Caco-2 (cell line): ENCODE measurements at places on chromosomes 2 and 18.

- DNase-seq = no peak
These were observed at the start of gene RBM44 for GRCh38 chr2:237798236-237799059. TSS of gene RBM44 (plus strand) at chr2:237798779. CDS start at chr2:237813610, 14,831 bp downstream.

DNA sequence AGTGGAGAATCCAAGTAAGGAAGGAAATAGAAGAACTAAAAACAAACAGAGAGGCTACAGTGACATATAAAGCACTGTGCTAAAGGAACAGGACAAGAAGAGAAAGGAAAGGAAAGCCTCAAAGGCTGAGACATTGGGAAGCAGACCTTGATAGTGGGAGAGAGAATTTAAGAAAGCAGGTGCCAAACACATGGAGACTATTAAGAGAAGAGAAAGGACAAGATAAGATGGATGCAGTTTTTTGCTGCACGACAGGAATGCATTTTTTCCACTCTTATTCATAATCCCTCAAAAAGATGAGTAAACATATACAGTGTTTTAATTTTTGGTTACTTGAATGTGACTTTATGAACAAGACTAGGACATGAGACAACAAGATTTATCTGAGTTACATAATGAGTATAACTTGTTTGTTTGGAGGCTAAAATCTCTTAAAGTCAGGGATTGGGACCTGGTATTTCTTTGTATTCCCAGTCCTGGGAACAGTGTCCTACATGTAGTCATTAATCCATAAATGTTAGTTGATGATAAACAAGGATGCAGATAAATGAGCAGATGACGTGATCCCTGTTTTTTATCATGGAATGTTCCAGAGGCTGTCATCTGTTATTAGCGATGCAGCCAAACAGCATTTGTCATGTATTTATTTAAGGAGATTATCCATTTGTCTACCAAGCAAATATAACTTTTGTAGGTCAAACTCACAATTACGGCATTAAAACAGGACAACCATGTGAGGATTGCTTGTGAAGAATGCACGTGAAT is 141.7 kb downstream of the DNER start:
- no peak for DNase-seq

DNA sequence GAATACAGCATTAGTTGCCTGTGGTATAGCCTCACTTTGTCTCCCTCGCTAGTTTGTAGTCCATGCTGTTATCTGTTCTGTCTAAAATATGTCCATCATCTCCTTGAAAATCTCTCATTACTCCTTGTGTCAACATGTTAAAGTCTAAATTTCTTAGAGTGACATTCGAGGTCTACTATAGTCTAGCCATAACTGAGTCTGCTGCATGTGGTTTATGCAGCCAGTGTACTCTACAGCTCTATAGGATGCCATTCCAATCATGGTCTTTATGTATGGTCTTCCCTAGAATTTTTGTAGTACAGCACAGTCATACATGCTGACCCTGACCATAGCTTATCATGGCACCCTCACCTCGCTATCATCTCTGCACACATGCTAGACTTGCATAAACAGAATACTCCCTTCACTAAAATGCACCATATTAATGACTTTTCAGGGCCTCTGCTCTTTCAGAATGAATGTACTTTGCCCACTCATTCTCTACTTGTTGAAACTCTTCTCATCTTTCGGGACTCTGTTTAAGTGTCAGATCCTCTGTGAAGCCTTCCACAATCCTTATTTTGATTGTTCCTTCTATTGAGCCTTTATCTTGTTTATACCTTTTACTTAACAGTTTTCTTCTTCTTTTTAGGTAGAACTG is 12.8 kb downstream of the TANK start:
- no peak for DNase-seq

GRCh38 chr2:12269041-12269972 is 447.4 kb upstream of the TRIB2 start:
- no peak for DNase-seq

DNA sequence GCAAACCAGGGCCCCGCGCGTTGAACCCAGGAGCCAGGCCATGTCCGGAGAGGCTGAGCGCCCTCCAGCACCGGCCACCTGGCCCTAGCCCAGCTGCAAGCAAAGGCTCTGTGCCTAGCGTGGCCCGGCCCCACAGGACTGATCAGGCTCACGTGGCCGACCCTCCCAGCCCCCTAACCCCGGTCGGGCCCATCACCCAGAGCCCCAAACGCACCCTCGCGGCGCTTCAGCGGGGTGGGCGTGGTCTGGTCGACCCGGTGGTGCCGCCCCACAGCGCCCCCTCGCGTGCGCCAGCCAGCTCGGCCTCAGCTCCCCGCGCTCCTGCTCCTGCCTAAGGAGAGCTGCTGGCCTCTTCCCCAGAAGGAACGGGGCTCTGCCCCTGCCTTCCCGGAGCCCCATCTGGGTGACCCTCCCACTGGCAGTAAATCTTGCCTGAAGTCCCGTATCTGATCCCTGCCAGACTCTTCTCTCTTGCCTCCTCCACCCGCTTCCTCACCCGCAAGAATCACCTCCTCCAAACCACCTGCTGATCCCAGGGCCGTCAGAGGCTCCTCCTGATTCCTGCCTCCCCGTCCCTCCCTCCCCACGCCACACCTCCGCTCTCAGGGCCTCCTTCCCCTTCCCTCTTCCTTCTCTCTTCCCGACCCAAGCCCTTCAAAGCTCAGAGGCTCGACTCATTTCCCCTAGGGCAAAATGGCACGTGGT is 12.3 kb upstream of the TEX51 start:
- DNase-seq = no peak

DNA sequence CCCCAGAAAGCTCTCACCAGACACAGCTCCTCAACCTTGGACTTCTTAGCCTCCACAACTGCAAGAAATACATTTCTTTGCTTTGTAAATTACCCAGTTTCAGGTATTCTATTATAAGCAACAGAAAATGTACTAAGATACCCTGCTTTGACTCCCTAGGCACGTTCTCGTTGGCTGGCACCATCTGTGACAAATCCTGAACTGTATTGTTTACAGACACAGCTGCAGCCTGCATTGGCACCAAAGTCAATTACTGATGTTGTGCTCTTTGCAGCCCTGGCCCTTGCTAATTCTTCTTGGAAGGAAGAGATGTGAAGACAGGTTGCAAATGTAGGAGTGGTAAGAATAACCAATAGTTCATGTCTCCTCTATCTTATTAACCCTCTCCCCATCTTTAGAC is 72.7 kb upstream of the FAM136A start:
- DNase-seq = no peak

- DNase-seq = peak; percentile 38
These were observed 105.2 kb downstream of the NETO1 start for GRCh38 chr18:72762515-72763122.

- DNase-seq = no peak
These were observed 73.8 kb upstream of the THUMPD2 start for GRCh38 chr2:39852831-39853230.

DNA sequence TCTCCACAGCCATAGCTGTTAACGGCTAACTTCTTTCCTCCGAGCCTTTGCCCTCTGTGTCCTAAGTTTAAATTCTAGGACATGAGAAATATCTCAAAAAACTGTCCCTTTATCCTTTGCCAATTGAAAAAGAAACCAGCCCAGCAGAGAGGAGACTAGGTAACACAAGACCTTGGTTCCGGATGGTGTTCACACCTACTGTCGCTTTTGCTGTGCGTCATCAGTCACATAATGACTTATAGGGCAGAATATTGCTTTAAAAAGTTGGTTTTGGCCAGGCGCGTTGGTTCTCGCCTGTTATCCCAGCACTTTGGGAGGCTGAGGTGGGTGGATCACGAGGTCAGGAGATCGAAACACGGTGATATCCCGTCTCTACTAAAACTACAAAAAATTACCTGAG is 66.2 kb downstream of the SP3 start:
- no peak for DNase-seq

GRCh38 chr2:100786297-100786658 is 33.7 kb upstream of the NPAS2 start:
- no peak for DNase-seq

GRCh38 chr2:227818675-227819397 is 5.2 kb downstream of the CCL20 start:
- no peak for DNase-seq

DNA sequence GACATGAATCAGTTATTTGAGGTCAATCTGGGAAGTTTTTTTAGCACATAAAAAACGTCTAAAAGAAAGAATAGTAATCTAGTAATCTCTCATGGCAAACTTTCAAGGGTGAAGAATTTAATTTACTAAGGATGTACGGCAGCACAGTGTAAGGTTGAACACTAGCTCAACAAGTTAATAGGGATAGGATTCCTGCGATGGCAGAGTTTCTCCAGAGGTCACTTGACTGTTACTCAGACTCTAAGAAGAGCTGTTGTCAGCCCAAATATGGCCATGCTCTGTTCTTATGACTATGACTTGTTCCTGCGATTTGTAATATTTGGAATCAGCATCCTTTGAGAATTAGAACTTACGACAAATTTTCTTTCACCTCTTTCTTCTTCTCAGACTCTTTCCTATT is 553.3 kb upstream of the TNP1 start:
- no peak for DNase-seq

DNA sequence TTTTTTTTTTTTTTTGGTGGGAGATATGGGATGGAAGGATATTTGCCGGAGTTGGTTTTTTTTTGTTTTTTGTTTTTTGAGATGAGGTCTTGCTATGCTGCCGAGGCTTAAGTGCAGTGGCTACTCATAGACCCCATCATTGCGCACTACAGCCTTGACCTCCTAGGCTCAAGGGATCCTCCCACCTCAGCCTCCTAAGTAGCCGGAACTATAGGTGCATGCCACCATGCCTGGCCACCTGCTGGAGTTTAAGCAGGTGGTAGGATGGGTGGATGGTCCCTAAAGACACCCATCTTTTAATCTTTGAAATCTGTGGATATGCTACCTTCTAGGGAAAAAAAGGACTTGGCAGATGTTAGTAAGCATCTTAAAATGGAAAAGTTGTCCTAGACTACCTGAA is 169.8 kb downstream of the TGIF1 start:
- DNase-seq = no peak

DNA sequence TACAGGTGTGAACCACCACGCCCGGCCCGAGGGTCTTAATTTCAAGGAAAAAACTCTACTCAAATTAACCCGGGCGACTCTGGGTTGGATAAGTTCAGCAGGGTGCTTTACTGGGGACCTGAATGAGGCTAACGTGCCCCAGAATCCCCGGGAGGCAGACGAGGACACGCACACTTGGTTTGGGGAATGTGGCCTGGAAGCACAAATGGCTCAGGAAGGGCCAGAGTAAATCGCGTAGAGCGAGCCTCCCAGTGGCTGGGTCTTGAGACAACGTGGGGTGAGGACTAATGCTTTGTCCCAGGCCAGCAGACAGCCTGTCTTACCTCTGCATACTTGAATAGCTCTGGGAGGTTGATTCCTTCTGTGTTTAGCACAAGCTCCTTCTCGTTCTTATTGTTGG is 75.8 kb downstream of the POLR1A start:
- no peak for DNase-seq

- DNase-seq = no peak
These were observed 90.6 kb downstream of the TWIST2 start for GRCh38 chr2:238938401-238939055.

DNA sequence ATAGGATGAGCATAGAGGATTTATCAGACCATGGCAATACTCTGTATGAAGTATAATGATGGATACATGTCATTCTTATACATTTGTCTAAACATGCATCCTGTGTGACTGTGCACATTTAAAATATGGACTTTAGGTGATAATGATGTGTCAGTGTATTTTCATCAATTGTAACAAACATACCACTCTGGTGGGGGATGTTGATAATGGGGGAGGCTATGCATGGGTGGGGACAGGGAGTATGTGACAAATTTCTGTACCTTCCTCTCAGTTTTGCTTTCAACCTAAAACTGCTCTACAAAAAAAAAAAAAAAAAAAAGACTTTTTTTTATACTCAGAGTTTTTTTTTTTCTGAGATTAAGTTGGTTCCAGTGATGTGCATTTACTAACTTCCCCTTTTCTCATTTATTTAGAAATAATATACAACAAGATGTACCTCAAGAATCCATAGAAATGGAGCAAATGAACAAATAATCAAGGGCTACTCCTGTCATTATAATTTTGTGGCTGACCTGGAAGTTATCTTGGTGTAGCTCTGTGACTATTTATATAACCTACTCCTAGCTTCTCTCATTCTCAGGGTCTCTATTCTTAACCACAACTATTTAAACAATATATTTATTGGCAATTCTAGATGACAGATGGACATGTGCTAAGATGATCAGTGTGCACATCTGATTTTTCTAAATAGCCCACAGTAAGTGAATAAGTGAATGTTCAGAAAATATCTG is 108.9 kb upstream of the ITGA4 start:
- no peak for DNase-seq

GRCh38 chr2:163255086-163255485 is 416.5 kb upstream of the KCNH7 start:
- DNase-seq = no peak

- DNase-seq = no peak
These were observed 737.1 kb downstream of the TDRD15 start for GRCh38 chr2:21860907-21861306.

GRCh38 chr18:69387186-69387585 is 13.5 kb upstream of the DOK6 start:
- no peak for DNase-seq

DNA sequence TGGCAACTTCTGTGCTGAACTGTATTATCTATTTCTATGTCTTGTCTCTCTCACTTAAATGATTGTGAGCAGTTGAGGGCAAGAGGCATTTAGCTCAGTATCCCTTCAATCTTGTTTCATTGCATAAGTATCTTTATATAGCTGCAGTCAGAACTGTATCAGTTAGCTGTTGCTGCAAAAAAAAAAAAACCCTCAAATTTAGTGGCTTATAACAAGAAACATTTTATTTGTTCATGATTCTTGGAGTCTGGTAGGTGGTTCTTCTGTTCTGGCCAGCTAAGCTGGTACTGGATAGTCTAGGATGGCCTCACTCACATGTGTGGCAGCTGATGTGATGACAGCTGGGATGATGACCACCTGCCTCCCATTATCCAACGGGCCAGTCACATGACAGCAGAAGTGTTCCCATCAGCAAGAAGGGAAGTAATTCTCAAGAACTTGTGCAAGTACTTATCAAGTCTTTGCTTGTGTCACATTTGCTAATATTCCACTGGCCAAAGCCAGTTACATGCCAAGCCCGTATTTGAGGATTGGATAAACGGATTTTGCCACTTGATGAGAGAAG is 67.8 kb downstream of the SLC4A3 start:
- DNase-seq = no peak

DNA sequence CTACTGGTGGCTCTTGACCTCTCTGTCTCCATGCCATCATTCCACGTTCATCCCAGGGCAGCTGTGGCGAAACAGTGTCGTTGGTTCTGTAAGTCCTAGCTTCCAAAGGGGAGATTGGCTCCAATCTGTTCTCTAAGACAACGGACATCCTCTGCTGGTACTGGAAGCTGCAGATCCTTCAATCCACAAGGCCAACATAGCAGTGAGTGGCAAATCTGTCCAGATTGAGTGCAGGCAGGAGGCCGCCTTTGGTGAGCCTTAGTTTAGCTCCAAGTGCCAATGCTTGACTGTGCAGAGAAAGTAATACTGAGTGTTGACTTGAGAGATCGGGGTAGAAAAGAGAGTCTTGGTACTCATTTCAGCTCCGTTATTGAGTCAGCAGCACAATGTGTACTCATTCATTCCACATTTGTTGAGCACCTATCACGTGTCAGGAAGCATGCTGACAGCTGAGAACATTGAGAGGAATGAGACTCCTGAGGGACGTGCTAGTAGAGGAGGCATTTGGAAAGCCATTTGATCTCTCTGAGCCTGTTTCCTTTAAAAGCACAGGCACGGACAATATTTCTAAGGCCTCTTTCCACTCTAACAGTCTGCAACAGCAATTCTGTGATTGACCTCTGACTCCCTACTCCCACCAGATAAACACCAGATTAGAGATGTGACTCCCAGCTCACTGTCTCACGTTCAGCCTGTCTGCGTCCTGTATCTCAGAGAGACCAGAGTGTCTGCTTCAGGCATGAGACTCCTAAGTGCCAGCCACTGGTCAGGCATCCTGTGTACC is 306.0 kb downstream of the CLIP4 start:
- no peak for DNase-seq
